ENCODE measurements at places on chromosomes 11 and 22.

- DNase-seq: no peak
These were observed 9.2 kb upstream of the OR9Q2 start for GRCh38 chr11:58179648-58180047.

DNA sequence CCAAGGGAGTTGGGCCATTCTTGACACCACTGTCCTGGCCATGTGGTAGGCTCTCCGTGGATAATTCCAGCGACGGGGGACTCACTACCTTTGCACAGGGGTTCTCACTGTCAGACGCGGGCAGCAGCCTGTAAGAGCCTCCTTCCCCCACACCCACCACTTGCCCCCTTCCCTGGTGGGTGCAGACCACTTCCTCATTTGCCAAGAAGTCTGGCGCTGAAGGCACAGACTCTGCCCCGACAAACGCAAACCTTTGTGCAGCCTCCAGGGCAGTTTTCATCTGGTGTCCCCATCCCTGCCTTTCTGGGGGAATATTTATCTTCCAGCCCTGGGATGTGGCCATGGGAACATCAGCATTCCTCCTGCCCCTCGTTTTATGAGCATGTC is 422.5 kb downstream of the SHANK2 start:
- DNase-seq: no peak

- no peak for DNase-seq
These were observed 607 bp upstream of the ZNF70 start for GRCh38 chr22:23751441-23751996.

DNA sequence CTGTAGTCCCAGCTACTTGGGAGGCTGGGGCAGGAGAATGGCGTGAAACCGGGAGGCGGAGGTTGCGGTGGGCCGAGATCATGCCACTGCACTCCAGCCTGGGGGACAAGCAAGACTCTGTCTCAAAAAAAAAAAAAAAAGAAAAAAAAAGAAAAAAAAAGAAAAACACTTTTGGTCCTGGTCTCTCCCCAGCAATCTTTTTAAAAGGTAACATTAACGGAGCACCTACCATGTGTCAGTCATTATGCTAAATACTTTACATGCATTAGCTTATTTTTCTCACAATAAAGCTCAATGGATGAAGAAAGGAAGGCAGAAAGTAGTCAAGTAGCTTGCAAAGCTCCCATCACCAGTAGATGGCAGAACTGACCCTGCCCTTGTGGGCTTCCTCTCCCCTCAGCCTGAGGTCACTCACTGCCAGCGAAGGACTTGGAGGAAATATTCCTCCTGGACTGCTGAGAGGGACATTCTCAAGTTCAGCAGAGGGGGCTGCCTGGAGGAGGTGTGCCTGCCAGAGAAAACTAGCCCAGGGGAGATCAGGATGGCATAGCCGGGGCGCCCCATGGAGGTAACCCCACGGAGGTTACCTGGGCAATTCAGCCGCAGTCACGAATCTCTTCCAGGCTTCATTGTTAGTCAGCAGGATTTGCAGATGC is 15.5 kb downstream of the APOL3 start:
- peak; percentile 18 for DNase-seq

DNA sequence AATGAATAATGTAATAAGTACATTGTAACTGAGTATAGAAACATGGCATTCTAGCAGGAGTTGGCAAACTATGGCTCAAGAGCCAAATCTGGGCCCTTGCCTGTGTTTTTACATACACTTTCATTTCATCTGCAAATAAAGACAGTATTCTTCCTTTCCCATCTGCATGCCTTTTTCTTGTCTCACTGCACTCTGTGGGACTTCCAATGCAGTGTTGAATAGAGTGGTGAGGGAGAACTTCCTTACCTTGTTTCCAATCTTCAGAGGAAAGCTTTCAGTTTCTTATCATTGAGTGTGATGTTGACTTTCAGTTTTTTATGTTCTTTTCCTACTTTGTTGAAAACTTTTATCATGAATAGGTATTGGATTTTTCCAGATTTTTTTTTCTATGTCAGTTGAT is 82.1 kb downstream of the USP47 start:
- DNase-seq: no peak

DNA sequence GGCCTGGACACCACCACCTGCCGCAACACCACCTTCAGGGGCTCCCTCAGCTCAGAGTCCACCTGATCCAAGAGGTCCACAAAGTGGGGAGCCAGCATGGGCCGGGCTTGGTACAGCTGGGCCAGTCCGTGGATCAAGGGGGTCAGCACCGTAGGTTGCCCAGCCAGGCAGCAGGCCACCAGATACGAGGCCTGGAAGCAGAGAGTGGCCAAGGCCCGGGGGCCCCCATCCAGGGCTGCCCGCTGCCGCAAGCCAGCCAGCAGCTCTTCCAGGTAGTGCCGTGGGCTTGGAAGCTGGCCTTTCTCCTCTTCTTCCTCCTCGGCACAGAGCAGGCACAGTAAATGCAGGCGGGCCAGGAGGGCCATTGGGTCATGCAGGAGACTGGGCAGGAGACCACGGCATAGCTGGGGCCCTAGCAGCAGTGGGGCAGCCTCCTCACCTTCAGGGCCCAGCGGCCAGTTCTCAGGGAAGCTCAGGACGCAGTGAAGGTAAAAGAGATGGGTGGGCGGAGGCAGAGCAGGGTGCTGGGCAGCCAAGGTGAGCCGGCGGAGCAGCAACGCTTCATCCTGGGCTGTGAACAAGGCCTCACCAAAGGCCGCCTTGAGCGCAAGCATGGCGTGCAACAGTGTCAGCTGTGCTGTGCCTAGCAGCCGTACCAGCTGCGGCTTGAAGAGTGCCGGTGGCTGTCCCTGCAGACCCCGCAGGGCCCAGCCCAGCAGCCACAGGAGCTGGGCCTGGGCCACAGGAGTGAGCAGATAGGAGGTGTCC is 1.7 kb downstream of the AP5B1 start:
- no peak for DNase-seq

- no peak for DNase-seq
These were observed 42.4 kb upstream of the WNT7B start for GRCh38 chr22:46019351-46019750.

GRCh38 chr11:33207408-33207985 is 46.2 kb upstream of the CSTF3 start:
- no peak for DNase-seq

DNA sequence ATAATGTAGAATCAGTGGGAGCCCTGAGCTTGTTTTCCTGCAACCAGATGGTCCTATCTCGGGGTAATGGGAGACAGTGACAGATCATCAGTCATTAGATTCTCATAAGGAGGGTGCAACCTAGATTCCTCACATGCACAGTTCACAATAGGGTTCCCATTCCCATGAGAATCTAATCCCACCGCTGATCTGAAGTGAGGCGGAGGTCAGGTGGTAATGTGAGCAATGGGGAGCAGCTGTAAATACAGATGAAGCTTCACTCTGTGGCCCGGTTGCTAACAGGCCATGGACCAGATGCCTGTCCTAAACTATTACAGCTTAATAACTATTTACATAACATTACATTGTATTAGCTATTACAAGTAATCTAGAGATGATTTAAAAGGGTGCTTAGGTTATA is 17.0 kb downstream of the DIXDC1 start:
- DNase-seq: no peak

DNA sequence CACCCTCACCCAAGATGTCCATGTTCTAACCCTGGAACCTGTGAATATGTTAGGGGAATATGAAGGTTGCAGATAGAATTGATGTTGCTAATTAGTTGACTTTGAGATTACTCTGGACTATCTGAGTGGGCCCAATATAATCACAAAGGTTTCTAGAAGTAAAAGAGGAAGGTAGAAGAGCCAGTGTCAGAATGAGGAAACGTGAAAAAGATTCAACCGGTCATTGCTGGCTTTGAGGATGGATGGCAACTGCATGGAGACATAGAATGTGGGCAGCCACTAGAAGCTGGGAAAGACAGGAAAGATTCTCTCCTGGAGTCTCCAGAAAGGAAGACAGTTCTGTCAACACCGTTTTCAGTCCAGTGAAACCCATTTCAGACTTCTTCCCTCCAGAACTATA is 86.6 kb downstream of the CLPB start:
- DNase-seq: no peak

DNA sequence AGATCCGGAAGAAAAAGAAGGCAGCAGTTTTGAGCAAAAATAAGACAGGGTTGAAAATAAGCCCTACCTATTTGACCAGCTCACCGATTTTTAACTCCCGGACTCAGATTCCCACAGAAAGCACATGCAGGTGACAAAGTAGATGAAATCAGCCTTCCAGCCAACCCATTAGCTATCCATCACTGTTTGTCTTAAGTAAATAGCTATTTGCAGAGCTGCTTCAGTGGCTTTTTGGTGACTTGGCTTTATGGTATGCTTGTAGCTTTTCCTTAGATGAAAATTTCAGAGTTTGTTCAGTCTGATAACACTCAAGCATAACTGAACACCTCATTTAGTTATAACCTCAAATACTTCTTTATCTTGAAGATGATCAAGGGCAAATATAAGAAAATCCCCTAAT is 192.6 kb downstream of the HIPK3 start:
- DNase-seq: no peak

DNA sequence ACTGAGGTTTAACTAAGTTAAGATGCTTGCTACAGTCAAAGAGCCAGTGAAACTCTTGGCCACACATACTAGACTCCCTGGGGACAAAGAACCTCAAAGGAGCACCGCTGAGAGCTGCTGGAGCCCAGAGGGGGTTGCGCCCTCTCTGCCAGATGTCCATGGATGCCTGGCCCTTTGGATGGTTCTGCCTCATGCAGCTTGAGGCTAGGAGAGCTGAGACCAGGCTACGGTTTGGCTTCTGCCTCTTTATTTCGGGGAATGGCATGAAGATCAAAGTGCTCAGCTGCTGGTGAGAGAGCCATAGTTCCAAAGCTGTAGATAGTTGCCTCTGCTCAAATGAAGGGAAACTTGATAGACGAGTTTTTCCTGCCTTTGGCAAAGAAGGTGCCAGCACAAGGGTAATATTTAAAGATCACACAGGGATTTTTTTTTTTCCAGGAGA is 43.0 kb downstream of the RASSF10 start:
- DNase-seq: no peak

DNA sequence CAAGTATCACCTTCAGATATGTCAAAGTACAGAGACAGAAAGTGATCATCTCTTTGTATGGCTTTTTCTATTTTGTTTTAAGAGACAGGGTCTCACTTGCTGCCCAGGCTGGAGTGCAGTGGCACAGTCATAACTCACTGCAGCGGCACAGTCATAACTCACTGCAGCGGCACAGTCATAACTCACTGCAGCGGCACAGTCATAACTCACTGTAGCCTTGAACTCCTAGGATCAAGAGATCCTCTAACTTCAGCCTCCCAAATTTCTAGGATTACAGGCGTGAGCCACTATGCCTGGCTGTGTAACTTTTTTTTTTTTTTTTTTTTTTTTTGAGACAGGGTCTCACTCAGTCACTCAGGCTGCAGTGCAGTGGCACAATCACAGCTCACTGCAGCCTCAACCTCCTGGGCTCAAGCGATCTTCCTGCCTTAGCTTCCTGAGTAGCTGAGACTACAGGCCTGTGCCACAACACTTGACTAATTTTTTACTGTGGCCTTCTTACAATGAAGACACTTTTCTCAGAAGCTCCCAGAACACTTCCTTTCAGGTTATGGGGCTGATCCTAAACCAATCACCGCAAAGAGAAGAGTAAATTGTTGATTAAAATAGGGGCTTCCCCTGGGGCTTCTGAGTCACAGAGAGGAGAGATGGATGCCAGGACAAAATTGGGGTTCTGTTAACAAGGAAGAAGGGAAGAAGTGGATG is 9.0 kb upstream of the HIKESHI start:
- no peak for DNase-seq

DNA sequence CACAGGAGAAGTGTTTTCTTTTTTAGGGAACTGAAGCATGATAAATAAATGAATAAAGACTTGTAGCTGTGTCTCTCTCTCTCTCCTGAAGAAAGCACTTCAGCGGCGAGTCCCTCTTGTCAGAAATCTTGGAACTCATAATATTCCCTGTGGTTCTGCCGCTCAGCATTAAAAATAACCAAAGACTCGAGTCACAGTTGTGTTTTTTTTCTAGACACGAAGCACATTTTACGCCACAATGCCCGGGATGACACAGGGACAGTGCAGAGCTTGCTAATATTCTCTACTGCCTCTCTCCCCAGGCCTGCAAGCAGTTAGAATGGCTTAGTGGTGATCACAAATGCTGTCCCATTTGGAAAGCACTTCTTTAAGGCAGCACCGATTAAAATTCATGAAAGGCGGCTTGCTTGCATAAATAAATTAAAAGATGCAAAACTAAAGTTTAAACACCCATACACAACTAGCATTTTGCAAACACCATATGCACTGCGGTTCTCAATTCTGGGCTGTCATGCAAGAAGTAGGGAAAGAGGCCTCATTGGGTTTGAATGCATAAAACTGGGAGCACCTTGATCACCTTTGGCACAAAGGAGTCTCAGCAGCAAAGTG is 597.4 kb downstream of the SOX6 start:
- no peak for DNase-seq

DNA sequence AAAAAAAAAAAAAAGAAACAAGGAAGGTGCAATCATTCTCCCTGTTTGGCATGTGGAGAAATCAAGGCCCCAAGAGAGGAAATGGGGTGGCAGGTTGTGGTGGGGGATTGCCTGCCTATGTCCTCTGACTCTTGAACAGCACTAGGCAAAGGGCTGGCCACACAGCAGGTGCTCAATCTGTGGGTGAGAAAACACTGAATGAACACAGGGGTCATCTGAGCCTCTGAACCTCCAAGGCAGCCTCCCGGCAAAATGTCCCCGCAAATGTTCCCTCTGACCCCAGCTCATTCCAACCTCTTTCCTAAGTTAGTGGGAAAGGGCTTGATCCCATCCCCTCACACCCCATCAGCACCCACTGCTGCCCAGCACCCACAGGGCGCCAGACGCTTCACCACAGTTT is 4.6 kb downstream of the PLA2G6 start:
- DNase-seq: no peak

GRCh38 chr22:25763239-25763777 is 21.3 kb downstream of the MYO18B start:
- DNase-seq: no peak

DNA sequence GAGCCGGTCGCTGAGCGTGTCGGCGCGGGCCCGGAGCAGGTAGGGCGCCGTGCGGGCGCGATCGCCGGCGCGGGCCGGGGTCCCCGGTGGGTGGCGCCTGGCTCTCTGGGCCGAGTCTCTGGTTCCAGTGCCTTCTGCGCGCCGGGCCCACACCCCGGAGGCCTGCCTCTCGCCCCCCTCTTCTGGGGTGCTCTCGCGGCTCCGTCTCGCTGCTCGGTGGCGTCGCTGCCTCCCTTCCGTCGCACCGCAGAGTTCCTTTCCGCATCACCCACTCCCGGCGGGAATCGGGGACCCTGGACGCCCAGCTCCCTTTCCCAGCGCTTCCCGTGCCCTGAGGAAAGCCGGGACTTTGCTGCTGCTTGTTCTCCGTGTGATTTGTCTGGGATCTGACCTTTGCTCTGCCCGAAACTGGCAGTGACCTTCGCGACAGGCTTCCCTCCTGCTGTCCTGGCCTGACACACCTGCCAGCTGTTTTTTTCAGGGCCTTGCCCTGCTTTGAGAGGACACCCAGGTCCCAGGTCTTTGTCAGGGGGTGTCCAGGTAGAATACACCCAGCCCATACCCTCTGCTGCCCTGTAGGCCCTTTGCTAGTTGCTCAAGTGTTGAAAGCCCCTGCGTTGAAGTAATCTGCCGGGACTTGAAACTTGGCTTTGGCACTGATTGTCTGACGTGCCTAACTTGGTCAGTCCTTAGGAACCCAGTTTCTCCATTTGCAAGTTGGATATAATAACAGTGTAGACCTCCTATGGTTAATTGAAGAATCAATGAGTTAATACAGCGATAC is 711 bp downstream of the FDX1 start:
- DNase-seq: no peak

- no peak for DNase-seq
These were observed 39.8 kb upstream of the TEF start for GRCh38 chr22:41341990-41342389.
